ENCODE measurements at places on chromosomes 4 and X.

DNA sequence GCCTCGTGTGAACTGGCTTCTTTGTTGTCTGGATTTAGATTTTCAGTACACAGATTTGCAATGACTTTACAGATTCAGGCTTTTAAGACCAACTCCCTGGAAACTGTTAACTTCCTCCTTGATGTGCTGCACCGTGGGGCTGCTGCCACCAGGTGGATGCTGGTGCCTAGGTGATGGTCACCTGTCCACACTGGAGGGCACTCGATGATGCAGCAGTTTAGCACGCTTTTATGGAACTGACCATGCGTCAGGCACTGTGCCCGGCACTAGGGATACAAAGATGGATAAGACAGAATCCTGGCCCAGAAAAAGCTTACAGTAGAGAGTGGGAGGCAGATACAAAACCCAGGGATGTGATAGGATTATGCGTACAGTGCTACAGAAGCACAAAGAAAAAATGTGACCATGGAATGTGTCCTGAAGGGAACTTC, 180.7 kb downstream of the CEP135 start:
- DNase-seq, result no peak

GRCh38 chr4:47315346-47315745, 148.2 kb downstream of the COMMD8 start:
- no peak for DNase-seq

DNA sequence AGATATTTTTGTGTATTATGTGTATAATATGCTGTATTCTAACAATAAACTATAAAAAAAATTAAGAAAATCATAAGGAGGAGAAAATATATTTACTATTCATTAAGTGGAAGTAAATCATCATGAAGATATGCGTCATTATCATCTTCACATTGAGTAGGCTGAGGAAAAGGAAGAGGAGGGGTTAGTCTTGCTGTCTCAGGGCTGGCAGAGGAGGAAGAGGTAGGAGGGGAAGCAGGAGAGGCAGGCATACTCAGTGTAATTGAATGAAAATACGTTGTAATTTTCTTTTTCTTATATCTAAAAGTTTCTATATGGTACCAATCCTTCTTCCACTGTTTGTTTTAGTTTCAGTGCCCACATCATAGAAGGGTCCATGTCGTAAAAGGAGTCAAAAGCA, 9.8 kb upstream of the TMEM185A start:
- DNase-seq, result no peak

- DNase-seq, result no peak
Observed at GRCh38 chr4:70927502-70928137, 25.5 kb downstream of the MOB1B start.

GRCh38 chrX:36501169-36501702, 506.9 kb upstream of the FAM47C start:
- DNase-seq, result no peak

DNA sequence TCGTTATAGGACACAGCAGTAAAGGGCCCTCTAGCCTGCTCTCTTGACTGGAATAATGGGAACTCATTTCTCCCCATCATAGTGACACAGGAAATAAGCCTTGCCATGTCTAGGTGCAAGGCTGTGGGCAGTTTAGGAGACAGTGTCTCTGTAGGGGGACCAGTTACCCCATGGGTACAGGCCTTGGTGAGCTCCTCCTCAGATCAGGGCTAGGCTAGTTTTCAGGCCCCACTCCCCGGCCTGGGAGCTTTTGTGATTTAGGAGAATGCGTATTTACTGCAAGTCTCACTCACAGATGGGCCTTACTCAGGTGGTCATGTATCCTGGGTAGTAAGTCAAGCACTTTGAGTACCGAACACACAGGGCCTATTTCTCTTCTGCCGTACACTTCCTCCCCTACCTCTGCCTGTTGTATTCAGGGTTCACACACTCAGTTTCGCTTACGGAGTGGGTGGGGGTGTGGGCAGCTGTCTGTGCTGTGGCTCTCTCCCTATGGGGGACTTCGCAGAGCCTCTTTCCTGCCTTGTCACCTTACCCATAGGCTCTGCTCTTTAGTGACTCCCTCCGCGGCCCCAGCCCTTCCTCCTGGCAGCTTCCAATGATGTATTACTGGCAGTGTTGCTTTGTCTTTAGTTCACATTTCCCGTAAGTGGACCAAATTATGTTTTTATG, 34.2 kb downstream of the FAM193A start:
- DNase-seq, result no peak

GRCh38 chr4:1492651-1493539, 86.7 kb upstream of the NKX1-1 start:
- no peak for DNase-seq

DNA sequence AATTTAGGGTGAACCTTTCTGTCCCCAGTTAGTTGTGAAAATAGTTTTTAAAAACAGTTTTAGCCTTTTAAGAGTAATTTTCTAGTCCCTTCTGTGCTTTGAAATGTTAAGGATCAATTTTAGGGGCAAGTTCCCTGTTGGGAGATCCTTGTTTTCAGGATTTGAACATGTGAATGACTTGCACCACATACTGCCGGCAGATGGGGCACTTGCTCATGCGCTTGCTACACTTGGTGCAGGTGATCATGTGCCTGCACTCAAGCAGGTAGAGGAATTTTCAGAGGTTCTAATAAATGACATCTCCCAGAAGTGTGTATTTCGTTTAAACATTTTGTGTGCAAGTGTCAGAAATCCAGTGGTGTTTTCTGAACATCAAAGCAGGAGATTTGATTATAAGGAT, 195.9 kb downstream of the CHM start:
- DNase-seq, result no peak

GRCh38 chr4:113474017-113474416, 287.5 kb downstream of the CAMK2D start:
- no peak for DNase-seq

DNA sequence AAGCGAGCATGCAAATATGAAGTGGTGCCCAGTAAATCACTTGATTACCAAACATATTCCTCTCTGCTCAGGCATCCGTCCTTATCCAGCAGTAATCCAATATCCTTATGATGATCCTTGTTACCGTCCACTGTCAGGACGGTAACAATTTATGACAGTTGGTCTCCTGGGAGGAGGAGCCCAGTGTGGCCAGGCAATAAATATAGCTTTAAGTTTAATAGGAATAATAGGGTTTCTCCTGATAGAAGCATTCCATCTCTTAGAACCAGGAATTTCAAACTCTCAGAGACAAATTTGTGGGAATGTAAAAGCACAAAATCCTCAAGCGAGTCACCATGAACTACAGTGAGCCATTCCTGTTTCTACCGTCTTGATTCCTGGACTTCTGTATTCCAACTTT, 171.2 kb upstream of the IL15 start:
- DNase-seq, result no peak

DNA sequence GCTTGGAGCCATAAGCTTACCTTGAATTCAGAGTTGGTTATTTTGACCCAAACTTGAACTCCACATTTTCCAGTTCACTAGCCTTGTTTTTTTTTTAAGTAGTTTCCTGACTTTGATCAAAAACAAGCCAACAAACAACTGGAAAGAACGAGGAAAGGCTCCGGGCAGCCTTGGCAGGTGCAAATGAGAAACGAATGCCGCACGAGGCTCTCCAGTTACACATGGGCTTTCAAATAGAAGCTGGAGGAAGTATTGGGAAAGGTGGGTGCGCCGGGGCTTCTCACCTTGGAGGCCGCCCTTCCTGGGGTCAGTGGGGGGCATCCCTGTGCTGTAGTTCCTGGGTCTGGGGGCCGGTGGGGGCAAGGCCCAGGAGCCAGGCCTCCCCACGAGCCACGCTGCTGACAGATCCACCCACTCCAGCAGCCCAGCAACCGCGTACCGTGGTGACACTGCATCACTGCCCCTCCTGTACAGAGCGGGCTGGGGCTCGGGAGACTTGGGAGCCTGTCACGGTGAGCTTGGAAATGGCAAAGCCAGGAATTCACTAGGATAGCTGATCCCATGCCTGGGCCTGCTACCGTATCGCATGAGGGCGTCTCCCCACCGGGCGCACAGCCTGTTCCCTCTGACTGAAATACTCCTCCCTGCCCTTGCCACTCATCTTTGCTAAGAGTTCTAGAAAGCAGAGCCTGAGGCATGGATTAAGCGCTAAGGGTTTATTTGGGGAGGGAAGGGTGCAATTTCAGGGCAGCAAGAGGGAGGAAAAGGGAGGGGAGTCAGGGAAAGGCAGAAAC, 50.9 kb upstream of the ADRA2C start:
- no peak for DNase-seq

- no peak for DNase-seq
Observed at GRCh38 chrX:23127586-23127985, 127.8 kb downstream of the DDX53 start.

GRCh38 chr4:37073226-37073840, 171.2 kb upstream of the NWD2 start:
- no peak for DNase-seq

DNA sequence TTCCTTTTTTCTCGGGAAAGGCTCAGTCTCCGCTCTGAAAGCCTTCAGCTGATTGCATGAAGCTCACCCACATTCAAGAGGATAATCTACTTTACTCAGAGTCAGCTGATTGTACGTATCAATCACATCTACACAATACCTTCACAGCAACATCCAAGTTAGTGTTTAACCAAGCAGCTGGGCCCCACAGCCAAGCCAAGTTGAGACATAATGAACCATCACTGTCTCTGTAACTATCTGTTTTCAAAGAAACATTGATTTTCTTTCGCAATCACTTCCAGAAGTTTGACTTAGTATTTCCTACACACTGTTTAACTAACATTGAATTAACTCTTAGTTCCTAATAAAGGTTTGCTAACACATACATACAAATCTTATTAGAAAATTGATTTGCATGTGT, 40.3 kb downstream of the RWDD4 start:
- no peak for DNase-seq

DNA sequence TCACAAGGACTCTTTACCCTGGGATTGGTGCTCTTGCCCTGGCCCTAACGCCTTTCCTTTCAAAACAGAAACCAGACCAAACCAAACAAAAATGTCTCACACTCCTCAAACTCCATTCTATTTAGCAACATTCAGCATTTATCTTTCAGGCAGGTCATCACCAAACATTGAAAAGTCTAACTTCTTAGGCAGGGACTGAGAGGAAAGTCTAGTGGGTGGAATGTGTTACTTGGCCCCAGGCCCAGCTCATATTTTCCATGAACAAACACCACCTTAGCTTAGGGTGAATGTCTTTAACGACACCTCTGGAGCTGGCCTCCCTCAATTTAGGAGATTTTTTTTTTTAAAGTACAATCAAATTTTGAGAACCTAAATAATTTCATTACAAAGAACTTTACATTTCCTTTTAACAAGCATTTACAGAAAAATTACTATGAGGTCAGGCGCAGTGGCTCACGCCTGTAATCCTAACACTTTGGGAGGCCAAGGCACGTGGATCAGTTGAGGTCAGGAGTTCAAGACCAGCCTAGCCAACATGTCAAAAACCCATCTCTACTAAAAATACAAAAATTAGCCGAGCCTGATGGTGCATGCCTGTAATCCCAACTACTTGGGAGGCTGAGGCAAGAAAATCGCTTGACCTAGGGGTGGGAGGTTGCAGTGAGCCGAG, 10.2 kb upstream of the N4BP2 start:
- no peak for DNase-seq

GRCh38 chr4:166432842-166433241, 559.8 kb downstream of the TLL1 start:
- DNase-seq, result no peak

DNA sequence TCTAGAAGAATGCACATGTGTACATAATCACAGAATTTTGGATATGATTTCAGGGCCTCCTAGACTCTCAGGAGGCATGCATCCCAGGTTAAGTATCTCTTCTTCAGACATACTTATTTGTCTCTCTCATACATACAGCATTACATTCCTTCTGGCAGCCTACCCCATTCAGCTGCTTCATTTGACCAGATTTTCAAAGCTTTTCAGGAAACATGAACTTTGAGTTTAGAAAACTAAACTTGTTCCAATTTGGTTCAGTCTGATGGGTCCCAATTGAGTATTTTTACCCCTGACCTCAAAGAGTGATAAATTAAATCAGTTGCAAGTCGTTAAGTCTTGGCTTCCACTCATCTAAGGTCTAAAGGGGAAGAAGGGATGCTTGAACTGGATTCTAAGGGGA, 330.9 kb downstream of the ARHGAP24 start:
- no peak for DNase-seq

DNA sequence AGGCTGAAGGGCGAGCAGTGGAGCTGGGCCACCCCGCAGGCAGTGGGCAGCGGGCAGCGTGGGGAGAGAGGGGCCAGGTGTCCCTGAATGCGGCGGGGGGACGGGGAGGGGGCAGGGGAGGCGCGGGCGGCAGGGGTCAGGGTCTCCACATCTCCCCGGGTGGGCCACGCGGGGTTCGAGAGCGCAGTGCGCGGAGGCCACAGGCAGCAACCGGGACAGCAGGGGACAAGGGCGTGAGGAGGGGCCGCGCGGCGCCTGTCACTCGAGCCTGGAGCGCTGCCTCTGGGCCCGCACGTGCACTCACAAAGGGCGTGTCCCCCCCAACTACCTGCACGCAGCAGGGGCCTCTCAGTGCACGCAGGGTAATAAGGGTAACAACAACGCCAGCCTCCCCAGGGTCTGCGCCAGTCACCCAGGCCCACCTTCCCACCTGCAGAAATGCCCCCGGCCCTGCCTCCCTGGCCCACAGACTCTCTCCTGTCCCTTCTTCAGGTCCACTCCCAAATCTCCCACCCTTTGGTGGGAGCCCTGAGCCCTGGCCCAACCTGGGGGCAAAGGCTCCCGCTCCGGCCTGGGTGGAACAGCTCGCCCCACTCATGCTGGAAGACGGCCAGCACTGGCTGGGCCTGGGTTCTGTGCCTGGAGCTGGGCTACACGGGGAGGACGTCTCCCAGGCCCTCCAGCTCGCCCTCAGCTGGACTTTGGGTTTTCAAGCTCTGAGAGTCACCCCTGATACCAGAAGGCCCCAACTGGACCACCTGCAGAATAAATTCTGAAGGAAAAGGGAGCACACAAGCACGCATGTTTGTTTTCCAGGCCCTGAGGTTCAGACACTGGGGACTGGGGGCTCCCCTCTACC, 53.2 kb downstream of the ZFYVE28 start:
- no peak for DNase-seq

DNA sequence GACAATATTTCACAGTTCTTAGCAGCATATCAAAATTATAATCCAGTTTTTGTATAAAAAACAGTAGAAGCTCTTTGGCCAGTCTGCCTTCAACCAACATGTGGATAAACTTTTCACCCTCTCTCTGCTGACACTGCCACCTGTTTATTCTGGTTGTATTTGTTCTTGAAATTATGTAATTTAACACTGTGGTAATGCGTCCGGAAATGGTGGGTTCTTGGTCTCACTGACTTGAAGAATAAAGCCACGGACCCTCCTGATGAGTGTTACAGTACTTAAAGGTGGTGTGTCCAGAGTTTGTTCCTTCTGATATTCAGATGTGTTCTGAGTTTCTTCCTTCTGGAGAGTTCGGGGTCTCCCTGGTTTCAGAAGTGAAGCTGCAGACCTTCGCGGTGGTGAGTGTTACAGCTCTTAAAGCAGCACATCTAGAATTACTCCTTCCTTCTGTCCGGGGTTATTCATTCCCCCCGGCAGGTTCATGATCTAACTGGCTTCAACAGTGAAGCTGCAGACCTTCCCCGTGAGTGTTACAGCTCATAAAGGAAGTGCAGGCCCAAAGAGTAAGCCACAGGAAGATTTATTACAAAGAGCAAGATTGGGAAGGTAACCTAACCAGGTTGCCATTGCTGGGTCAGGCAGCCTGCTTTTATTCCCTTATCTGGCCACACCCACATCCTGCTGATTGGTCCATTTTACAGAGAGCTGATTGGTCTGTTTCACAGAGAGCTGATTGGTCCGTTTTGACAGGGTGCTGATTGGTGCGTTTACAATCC, 15.7 kb downstream of the FAM184B start:
- DNase-seq, result no peak
